Right hindlimb (tissue), 1 donor: ENCODE measurements at places on chromosomes 4 and X.

GRCh38 chr4:8303485-8304281, 34.1 kb downstream of the HTRA3 start:
- DNase-seq: peak; percentile 15

GRCh38 chr4:73919691-73920090, 50.5 kb downstream of the CXCL1 start:
- no peak for DNase-seq

- no peak for DNase-seq
Observed at GRCh38 chrX:107625739-107626138, 2.6 kb upstream of the PRPS1 start.

DNA sequence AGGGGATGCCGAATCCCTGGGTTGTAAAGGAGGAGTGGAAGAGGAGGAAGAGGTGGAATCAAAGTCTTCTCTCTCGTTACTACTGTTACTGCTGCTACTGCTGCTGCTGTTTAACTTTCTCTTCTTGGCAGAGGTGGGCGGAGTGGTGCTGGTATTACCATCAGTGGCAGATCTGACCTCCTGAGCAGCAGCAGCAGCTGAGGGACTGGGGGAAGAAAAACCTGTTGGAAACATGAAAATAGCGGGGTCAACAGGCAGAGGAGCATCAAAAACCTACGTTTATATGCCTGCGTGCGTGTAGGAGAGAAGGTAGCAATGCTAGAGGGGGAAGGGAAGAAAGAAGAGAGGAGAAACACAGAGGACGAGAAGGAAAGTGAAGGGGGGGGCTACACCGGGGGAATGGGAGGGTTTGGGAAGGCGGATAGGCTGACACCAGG, 339 bp downstream of the CUL4B start:
- peak; percentile 67 for DNase-seq

- DNase-seq: no peak
Observed at GRCh38 chrX:5015451-5015850, 1213.2 kb downstream of the NLGN4X start.

GRCh38 chr4:24794916-24795665, at the start of gene SOD3:
Gene SOD3 (plus strand): TSS chr4:24795573. CDS start chr4:24799522, 3,949 bp downstream.
- DNase-seq: peak; percentile 90

DNA sequence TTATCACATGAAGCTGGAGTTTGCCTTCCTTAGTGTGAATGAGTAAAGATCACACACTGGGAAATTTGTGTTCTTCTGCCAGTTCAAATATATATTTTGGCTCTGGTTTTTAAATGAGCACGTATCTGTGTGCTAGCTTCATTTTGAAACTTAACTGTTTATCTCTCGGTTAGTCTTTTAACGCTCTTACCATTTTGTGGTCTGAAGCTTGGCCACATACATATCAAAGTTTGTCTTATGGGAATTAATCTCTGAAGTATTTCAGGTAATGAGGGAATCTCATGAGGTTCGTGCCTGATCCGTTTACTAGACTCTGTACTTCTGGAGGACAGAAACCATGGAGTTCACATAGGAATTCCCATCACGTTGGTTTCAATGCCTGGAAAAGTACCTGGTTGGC, 13.8 kb downstream of the ATP10D start:
- no peak for DNase-seq

DNA sequence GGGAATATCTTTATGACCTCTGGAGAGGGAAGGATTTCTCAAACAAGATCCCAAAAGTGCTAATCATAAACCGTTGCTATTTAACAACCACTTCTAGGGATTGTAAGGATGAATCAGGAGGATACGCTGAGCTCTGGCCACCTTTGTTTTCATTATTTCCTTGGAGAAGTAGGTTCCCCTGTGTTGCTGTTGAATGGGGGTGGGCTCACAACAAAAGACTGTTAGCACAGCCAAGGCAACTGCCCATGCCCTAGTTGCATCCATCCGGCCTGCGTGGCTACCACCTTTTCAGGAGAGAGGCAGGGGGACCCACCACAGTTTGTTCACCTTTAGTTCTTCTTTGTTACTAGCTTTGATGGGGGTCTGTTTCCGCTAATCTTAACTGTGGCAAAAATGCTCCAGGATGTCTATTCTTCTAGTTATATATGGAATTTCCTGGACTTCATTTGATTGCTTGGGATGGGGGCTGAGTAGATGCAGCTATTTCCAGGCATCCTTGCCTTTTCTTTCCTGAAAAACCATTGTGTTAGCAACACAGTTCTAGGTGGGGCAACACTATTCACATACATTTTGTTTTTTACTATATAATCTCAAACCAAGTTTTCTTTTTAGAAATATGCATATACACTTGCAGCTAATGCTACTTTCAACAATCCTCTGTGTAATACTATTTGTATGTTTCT, 95.4 kb downstream of the KDR start:
- DNase-seq: no peak

GRCh38 chr4:184417802-184418511, 56.4 kb downstream of the IRF2 start:
- DNase-seq: no peak

DNA sequence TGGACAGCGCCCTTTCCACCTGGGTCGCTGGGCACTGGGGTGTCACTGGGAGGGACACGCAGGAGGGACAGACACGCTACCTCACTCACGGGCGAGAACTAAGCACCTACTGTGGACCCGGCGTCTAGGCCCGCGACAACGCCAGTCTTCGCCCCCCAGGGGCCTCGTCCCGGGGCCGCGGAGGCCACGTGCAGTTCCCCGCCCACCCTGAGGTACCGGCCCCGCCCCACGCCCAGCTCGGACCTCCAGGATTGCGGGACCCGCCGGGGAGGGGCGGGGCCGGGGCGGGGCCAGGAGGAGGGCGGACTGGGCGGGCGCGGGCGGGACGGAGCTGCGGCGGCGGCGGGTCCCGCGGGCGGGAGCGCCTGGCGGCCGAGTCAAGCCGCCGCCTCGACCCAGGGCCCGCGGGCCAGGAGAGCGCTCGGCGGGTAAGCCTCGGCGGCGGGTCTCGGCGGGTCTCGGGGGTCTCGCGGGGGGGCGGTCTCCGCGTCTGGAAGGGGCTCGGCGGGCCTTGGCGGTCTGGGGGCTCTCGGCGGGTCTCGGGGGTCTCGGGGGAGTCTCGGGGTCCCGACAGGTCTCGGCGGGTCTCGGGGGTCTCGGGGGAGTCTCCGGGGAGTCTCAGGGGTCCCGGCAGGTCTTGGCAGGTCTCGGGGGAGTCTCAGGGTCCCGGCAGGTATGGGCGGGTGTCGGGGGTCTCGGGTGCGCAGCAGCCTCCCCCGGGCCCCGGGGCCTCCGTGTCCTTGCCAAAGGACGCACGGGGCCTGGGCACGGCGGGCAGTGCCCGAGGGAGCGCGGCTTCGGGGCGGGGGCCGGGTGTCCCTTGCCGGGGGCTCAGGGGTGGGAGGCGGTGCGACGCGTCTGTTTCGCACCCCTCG, at the start of gene SH3BP2:
Gene SH3BP2 (plus strand): TSS at position 375 of the 875 bp plus-strand sequence. CDS start 27,533 bp downstream, outside the sequence.
- peak; percentile 86 for DNase-seq

- DNase-seq: no peak
Observed at GRCh38 chr4:122702939-122703338, 29.6 kb upstream of the BBS12 start.

- no peak for DNase-seq
Observed at GRCh38 chr4:83561381-83561780, 25.5 kb downstream of the GPAT3 start.
